ENCODE measurements at places on chromosomes 2 and 18.

GRCh38 chr18:40357536-40357935, 1597.5 kb upstream of the PIK3C3 start:
- no peak for DNase-seq

GRCh38 chr18:398935-399630, 101.4 kb downstream of the COLEC12 start:
- no peak for DNase-seq

DNA sequence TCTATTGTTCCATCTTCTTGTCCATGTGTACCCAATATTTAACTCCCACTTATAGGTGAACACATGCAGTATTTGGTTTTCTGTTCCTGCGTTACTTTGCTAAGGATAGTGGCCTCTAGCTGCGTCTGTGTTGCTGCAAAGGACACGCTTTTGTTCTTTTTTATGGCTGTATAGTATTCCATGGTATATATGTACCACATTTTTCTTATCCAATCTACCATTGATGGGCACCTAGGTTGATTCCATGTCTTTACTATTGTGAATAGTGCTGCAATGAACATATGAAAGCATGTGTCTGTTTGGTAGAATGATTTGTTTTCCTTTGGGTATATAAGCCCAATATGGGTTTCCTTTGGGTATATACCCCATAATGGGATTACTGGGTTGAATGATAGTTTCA, 77.3 kb upstream of the MMADHC start:
- no peak for DNase-seq

- DNase-seq: no peak
Observed at GRCh38 chr2:112181571-112182290, 43.5 kb downstream of the FBLN7 start.

- DNase-seq: no peak
Observed at GRCh38 chr2:223046470-223047040, 5.4 kb upstream of the KCNE4 start.

GRCh38 chr2:182207049-182207746, 219.6 kb downstream of the PDE1A start:
- DNase-seq: no peak

DNA sequence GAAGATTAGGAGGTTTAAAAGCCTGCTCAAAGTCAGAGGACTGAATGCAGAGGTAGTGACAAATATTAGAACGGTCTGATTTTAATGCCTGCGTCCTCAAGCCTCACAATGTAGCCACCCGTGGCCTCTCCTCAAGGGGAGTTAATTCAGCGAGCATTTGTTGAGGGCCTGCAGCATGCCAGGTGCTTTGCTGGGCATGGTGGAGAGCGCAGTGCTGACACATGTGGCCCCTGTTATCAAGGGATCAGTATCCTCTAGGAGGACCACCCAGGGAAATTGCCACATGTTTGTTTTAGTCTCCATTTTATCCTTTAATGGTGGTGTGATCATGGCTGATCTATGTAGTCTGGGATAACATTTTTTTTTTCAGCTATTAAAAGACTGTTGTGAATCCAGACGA, 19.2 kb downstream of the PMAIP1 start:
- no peak for DNase-seq

GRCh38 chr2:229715895-229716507, 1.6 kb upstream of the DNER start:
- peak; percentile 94 for DNase-seq
